Aorta (tissue), 5 donors: ENCODE measurements at places on chromosomes 2 and 18.

DNA sequence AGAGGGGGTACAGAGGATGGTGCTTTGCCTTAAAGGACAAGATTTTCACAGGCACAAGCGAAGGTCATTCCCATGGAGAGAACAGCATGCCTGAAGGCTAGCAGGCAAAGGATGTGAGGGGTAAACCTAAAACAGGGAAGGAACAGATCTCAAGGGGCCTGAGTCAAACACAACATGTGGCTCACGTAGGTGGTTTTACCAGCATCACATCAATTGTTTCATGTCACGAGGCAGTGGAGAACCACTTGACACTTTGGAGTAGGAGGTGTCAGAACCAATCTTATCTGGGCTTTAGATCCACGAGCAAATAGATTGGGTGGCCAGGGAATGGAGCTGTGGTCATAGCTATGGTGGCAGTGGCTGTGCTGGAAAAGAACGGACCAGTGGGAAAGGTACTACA is 8.4 kb downstream of the COX5B start:
- no peak overlapping the region for H3K4me3 ChIP-seq
- H3K27ac ChIP-seq = no peak overlapping the region
- H3K27me3 ChIP-seq = no peaks in the 10 kb centered on the region
- peaks cover 3% of the 10 kb centered on the region for H3K36me3 ChIP-seq
- H3K4me1 ChIP-seq = no peaks in the 10 kb centered on the region

GRCh38 chr2:3100386-3100785 is 277.2 kb downstream of the EIPR1 start:
- no peak for DNase-seq
- H3K4me3 ChIP-seq = no peak overlapping the region
- no peaks in the 10 kb centered on the region for H3K27me3 ChIP-seq
- no peak overlapping the region for H3K27ac ChIP-seq
- H3K36me3 ChIP-seq = no peaks in the 10 kb centered on the region

DNA sequence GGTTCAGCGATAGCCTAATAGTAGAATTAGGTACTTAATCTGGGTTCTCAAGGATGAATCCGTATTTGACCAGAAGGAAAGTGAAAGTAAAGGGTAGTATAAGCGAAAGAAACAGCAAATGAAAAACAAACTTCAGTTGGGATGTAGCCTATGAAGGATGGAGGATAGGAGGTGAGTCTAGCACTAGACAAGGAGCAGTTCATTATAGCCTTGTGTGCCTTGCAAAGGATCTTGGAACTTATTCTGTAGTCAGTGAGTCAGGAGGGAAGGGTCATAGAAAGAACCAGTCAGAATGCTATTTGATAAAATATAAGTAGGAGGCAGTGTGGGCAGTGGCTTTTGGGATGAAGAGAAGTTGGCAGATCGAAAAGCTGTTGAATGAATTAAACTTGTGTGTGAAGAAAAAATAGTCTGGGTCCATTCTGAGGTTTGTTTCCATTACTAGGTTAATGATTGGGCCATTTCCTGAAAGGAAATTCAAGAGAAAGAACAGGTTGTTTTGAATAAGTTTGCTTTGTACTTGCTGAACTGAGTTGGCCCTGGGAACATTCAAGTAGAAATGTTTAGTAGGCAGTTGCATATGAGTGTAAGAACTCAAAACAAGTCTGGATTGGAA is 48.5 kb downstream of the ANKRD12 start:
- peaks cover 2% of the 10 kb centered on the region for H3K36me3 ChIP-seq
- DNase-seq = no peak
- H3K27ac ChIP-seq = no peak overlapping the region
- H3K4me1 ChIP-seq = peaks cover 1% of the 10 kb centered on the region
- no peaks in the 10 kb centered on the region for H3K27me3 ChIP-seq

- no peak for DNase-seq
- no peak overlapping the region for H3K4me3 ChIP-seq
- no peak overlapping the region for H3K27ac ChIP-seq
- no peaks in the 10 kb centered on the region for H3K4me1 ChIP-seq
Measured at GRCh38 chr2:187509667-187510417, 44.4 kb downstream of the TFPI start.
